Suprapubic skin (tissue), 4 donors: ENCODE measurements at places on chromosomes 7 and 10. TPM values are rescaled to one million over a fixed set of nuclear protein-coding genes. Genes with fewer than 3 reads are reported as not detected.

GRCh38 chr7:156003220-156004162 is 191.2 kb upstream of the SHH start:
- no peak for DNase-seq
- H3K27ac ChIP-seq = no peak overlapping the region
- no peaks in the 10 kb centered on the region for H3K4me1 ChIP-seq
- H3K36me3 ChIP-seq = no peaks in the 10 kb centered on the region
- peaks cover 3% of the 10 kb centered on the region for H3K27me3 ChIP-seq
- no peak overlapping the region for H3K4me3 ChIP-seq

DNA sequence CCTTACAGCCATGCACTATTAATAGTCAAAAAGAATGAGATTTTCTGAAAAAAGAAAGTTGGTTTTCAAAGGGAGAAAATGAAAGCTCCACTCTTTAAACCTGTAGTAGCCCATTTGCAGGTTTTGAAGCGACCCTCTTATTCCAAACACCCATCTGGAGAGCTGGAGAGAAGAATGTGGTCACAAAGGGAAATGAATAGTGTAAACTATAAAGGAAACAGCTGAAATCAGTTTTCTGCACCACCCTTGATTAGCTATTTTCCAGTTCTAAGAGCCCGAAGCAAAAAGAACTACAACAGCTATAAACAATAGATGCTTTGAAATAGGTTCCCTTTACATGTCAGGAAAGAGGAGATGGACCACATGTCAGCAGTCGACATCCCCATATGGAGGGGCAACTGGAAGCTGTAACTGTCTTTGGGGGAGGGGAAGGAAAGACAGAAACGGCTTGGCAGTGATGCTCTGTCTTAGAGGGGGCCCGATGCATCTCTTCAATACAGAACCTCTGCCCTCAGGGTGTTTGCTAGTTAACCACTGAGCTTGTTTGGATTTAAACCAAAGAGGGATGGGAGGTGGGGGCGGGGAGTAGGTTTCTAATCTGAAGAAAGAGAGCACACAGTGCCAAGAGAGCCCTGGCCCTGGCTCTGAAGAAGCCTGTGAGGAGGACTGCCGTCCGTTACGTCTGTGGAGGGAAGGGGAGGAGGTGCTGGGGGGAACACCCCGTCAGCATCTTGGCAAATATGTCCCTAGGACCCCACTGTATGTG is 55.3 kb downstream of the CPVL start:
- H3K4me3 ChIP-seq = peak overlapping the region; percentile 26
- DNase-seq = no peak
- peaks cover 20% of the 10 kb centered on the region for H3K4me1 ChIP-seq
- H3K27ac ChIP-seq = no peak overlapping the region
- no peaks in the 10 kb centered on the region for H3K36me3 ChIP-seq
- no peaks in the 10 kb centered on the region for H3K27me3 ChIP-seq

Gene MEOX2
- 1.0 TPM for total RNA-seq

Gene MYH16
- total RNA-seq = not detected
